Transverse colon (tissue), 4 donors: ENCODE measurements at places on chromosomes 11 and 22. TPM values are rescaled to one million over a fixed set of nuclear protein-coding genes. Genes with fewer than 3 reads are reported as not detected.

Gene CDC42EP2
- total RNA-seq, result 22.7 TPM

Gene MMP27
- not detected for total RNA-seq

Gene HEPHL1
- total RNA-seq, result not detected

Gene SEZ6L
- total RNA-seq, result 0.16 TPM

Gene KRTAP5-11
- not detected for total RNA-seq

Gene OR5A1
- total RNA-seq, result not detected

DNA sequence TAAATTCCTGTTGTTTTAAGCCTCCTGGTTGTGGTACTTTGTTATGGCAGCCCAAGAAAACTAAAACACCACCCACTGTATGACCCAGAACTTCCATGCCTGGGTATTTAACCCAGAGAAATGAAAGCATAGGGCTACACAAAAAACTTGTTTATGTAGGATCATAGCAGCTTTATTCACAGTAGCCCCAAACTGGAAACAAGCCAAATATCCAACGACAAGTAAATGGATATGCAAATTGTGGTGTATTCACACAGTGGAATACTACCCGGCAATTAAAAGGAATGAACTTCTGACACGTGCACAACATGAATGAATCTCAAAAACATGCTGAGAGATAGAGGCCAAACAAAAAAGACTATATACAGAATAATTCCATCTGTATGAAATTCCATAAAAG, 62.2 kb upstream of the NAV2 start:
- no peak for DNase-seq

- DNase-seq, result no peak
These were observed 9.1 kb downstream of the PPP6R3 start for GRCh38 chr11:68469642-68470041.

DNA sequence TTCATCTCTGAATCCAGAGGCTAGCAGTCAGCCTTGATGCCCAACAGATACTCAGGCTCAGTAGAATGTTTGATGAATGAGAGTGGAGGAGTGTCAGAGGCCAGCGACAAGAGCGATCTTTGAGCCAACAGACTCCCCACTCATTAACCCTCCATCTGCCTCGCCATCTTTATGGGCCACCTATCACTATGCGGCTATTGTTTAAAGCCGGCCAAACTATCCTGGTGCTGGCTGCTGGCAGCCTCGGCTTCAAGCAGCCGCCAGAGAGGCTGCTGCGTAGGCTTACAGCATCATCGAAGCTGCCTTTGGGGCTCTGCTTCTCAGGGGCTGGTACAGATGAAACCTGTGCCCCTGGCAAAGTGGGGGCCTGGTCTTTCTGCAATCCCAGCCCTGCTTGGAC, 525.6 kb downstream of the INSC start:
- DNase-seq, result no peak

DNA sequence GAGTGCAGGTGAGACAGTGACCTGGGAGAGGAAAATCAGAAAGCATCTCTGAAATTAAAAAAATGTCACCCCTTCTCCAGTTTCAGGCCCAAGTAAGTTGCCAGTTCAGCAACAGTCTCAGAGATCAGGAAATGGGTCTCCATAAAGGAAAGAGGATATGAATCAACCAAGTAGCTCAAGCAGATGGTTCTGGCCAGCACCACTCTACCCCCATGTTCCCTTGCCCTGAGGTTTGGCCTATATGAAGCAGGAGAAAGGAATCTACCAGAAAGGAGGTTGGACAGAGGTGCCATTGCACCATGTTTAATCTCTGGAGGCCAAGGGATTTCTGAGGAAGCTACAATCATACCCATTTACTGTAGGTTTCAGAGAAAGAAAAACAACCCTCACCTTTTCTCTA, 7.7 kb downstream of the FZD4 start:
- no peak for DNase-seq

GRCh38 chr11:117933930-117934329, 4.7 kb upstream of the TMPRSS13 start:
- DNase-seq, result no peak

DNA sequence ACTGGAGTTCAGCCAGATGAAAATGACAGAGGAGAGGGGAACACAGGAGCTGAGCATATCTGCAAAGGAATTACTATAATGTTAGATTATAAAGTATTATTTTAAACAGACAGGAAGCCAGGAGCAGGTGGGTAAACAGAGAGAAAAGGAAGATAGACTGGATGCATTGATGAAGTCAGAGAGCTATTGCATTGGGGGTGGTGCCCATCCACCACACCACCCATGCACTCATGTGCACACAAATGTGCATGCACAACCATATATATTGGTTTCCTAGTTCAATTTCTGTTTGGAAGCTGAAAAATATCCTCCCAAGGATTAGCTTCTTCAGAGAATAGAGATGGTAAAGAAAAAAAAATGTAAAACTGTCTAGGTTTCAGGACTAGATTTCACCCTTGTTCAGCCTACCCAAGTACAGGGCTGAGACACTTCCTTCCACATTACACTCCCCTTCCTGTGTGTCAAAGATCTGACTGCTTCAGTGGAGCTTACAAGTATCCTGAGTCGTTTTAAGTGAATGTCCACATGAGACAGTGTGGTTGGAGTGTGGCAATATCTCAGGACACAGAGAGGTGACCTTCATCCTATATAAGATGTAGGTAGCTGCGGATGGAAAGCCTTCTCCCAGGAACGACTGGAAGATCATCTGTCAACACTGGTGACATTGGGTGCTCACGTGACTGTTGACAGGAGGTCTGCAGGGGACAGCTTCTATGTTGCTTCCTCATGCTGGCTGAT, 12.2 kb upstream of the SMPD1 start:
- no peak for DNase-seq

DNA sequence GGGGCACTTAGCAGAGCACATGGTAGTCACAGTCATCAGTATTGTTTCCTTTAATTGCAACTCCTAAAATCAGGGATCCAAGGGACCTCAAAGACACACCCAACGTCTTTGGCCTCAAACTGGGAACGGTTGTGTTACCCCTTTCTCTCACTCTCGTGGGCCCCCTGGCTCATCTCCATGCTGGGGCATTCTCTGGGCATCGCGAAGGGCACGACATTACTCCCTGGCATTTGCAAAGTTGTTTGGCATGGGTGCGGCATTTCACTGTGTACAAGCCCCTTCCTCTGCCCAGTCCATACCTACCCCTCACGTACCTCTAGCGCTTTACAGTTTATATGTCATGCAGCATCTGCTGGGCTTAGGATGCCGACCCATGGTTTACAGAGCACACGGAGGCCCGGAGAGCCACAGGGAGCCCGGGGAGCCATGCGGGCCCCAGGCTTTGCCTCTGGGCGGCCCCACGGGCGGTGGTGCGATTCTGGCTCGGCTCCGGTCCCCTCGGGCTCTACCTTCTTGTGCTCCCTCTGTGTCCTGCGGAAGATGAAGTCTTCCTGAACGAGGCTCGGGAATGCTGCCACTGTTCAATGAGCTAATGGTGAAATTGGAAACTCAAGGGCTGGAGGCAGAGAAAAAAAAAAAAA, 21.9 kb upstream of the CACNG2 start:
- DNase-seq, result no peak

DNA sequence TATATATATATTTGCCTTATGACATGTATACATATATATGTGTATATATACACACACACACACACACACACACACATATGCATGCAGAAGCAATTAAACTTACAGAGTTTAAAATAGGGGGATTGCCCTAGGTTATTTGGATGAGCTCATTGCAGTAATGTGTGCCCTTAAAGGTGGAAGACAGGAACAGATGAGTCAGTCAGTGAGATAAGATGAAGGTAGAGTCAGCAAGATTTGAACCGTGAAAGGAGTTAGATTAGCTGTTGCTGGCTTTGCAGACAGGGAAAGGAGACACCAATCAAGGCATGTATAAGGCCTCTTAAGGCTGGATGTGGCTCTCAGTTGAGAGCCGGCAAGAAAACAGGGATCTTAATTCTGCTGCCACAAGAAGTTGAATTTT, 902.4 kb upstream of the RAG2 start:
- no peak for DNase-seq

- peak; percentile 69 for DNase-seq
These were observed 268.6 kb downstream of the TBC1D22A start for GRCh38 chr22:47030881-47031627.

DNA sequence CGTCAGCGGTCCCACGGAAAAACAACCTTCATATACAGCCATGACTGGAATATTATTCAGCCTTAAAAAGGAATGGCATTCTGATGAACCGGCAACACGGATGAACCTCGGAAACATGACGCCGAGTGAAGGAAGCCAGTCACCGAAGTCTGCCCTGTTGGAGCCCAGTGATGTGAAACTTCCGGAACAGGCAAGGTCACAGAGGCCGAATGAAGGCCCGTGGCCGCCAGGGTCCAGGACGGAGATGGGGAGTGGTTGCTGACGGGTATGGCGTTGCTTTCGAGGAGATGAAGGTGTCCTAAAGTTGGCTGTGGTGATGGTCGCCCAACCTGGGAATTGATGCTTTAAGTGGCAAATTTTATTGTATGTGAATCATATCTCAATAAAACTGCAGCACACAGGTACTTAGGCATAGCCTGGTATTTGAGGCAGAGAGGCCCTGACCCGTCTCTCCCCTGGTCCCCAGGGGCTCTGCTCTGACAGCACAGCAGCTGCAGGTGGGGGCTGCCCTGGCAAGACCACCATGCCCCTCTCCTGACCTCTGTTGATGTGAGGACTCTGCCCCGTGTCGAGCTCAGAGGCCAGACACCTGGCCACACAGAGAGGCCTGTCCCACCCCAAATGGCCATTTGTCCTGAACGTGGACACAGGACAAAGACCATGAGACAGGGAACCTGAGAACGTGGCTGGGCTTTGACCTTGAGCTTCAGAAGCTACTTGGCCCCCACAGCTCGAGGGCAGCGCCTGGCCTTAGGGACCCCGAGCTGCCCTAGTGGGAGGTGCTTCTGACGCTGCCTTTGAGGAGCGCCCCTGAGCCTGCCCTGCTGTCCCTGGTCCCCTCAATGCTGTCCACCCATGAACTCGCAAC, 1090.8 kb downstream of the BRD1 start:
- no peak for DNase-seq

DNA sequence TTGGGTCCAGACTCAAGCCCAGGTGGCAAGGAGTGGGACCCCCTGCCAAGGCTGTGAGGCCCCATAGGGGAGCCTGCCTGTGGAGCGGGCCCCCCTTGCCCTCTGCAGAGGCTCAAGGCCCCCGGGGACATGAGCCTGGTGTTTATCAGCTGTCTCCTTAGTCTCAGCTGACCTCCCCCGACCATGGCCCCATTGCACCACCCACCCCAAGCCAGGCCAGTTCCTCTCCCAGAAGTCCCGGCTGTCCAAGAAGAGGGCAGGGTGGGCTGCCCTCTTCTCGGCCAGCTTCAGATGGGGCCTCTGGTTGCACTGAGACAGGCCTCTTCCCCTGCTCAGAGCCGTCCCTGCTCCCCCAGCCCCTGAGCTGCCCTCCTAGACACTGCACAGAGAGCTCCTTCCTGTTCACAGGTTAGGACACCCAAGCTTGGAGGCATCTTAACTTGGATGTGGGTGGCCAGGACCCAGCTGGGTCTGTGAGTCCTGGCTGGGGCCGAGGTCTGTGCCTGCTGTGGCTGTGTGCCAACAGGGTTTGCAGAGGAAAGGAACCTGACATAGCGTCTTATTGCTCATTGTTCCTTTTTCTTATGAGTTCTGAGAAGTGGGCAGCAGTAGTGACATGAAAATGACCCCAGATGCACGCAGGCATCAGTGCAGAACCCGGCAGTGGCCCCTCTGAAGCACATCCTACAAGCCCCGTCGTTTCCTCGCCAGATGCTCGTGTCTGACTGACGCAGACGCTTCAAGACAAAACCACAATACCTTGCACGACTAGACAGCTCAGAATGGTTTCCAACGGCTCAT, 5.4 kb downstream of the TRABD start:
- peak; percentile 78 for DNase-seq

DNA sequence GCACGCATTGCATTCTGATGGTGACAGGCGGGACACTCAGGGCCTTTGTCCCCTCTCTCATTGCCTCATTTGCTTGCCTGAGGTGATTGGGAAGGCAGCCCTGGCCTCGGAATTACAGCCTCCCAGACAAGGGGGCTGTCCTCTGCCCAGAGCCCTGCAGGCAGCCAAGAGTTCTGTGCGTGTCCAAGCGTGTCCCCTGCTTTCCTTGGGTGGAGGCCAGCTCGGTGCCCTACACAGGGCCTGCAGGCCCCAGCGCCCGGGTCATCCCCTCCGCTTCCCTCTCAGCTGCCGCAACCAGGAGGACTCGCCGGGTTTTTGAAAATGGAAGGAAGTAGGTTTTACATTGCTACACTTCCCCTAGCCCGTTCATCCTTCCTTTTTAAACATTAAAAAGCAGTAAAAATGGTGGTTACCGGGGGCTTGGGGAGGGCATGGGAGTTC, 1.9 kb downstream of the GRAMD4 start:
- no peak for DNase-seq

GRCh38 chr11:120824242-120824641, 199.7 kb upstream of the TBCEL start:
- DNase-seq, result no peak
